ENCODE measurements at places on chromosomes 5 and 9.

DNA sequence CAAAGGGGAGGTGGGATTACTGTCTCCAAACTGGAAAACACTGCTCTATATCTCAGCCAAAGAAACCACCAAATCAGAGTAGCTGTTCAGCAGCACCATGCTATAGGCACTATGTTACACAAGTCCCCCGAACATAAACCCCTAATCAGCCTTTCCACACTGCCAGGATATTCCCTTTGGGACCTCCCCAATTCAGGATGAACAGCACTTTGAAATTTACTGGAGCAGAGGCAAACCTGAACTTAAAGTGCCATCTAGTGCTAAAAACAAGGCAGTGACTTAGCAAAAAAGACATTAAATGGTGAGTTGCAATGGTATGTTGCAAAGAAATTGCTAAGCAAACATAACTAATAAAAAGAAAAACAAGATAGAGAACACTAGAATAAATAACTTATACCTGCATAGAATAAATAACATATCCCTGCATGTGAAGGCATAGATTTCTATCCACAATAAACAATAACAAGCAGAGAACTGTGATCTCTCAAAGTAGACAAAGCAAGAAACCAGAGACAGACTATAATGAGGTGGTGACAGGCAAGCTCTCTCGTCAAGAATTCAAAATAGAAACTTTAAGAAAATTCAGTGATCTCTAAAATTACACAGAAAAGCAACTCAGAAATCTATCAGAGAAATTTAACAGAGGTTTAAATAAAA, 584.4 kb upstream of the ACO1 start:
- no peak for DNase-seq

DNA sequence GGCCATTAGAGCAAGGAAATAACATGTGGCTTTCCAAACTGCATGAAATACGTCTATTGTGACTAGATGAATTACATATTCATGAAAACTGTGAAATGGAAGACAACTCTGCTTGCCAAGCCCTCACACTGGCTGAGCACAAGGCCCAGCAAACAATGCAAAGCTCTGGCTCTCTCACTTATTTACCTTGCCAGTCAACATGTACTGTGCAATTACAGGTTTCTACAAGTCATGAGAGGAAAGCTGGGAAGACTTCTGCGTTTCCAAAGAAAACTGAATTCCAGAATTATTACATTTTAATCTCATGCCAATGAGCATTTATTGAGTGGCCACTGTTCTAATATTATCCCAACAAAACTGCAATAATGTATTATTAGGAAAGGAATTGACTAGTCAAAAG, 12.1 kb upstream of the C5orf63 start:
- no peak for DNase-seq

- no peak for DNase-seq
These were observed 76.8 kb upstream of the PCSK1 start for GRCh38 chr5:96509721-96510350.

- no peak for DNase-seq
These were observed 36.9 kb downstream of the PCSK5 start for GRCh38 chr9:75927356-75927755.

- no peak for DNase-seq
These were observed 28.4 kb upstream of the BTNL3 start for GRCh38 chr5:180960209-180960608.

All from neural crest cell (in vitro differentiated cells).